ENCODE measurements at places on chromosomes 2 and 18.

DNA sequence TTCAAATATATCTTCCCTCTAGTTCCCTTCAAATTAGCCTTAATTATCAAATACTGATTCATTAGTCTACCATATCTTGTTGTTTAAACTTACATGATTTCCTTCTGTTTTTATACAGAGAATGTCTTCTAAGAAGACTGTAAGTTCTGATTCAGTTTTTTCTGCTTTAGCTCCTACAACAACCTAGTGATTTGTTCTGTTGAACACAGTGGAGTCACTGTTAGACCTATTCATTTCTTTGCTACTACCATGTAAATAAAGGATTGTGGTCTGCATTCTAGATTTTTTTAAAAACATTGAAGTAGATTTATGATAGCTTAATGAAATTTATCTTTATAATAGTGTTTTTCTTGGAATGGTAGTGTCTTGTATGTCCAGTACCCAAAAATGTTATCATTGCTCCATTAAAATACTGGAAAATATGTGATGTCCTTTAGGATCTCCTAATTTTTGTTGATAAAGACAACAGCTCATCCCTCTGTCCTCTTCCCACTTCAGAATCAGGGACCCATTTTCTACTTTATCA is 146.4 kb downstream of the MBD5 start:
- DNase-seq, result no peak

DNA sequence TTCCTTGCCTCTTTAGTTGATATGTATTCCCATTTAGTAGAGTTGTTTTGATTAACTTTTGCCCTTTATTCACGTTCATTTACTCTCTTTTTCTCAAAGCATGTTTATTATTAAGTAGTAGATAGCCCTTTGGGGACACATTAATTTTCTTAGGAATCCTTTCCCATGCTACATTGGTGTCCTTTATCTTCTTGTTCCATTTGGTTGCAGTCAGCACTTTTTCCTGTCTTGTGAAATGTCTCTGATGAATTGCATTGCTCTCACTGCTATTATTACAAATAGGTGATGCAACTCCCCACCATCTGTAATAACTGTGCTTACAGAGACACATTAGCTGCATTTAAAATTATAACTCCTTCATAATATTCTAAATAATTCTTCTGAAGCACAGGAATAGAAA is 428.5 kb upstream of the CNTNAP5 start:
- no peak for DNase-seq

DNA sequence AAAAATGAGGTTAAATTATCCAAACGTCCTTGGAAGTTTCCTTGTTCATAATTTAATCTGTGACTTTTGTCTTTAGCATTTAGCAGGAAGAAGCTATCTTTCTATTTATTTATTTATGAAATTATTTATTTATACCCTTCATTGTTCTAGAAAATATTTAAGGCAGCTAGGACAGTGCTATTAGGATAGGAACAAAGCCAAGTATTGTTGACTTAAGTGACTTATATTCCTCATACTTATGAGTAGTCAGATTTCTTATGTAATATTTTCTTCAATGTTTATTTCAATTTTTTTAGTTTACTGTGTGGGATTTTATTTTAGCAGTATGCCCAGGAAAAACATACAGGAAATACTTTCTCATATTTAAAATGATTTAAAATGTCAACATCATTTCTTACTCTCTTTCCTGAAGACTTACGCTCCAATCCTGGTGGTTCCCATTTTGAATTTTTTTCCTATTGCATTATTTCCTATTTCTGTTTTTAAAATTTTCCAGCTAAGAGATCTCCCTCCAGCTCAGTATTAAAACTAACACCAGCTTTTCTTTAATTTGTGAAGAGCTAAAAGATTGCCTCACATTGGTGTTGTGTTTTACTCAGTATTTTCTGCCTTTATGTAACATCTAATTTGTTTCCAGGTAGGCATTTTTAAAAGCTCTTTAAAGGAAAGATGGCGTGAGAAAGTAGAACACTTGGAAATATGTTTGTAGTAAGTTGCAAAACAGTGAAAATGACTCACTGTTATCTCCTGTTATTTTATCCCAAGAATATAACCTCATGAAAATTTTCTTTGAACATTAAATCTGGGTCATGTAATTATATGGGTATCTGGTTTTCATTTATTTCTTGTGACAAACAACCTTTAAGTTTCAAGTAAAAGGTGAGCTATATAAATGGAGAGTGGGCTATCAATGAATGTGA is 32.2 kb downstream of the MAPRE2 start:
- DNase-seq, result no peak

DNA sequence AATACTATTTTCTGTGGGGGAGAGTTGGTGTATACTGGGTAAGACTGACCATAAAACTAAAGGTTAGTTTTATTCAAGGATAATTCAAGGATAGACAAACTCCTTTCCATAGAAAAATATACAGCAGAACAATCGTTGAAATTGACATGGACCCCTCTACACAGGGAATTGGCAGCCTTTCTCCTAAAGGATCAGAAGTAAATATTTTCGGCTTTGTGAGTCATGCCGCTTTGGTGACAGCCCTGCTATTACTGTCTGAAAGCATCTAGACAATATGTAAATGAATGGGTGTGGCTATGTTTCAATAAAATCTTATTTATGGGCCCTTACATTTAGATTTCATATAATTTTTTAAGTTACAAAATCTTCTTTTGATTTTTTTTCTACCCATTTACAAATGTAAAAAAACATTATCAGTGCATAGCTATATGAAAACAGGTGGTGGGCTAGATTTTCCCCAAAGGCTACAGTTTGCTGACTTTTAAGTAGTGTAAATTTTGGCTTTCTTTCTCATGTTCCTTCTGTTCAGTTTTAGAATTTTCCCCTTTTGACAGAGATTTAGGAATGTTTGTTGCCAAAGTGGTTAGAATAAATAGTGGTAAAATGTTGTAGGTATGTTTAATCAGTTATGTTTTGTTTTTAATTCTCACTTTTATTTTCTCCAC is 270.6 kb downstream of the DCC start:
- DNase-seq, result no peak

GRCh38 chr18:37383036-37383785 is 182.4 kb downstream of the CELF4 start:
- no peak for DNase-seq

Measured in SW 1271 (cell line).